ENCODE measurements at places on chromosomes 3 and 15.

DNA sequence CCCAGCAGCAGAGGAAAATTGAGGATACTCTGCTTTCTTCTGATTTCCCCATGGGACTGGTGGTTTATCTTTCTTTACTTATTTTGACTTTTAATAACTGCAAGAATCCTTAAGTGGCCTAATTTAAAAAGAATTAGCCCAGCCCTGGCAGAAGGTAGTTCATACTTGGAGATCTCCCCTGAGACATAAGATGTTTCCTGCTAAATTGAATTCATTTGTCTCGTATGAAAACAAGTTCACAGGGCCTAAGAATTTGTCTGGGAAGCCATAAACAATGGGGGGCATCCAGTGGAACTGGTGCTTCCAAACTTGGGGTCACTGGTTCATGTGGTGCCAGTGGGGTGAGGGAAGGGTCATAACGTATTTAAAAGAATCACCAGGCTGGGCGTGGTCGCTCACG is 283.1 kb upstream of the RASGRP1 start:
- DNase-seq: no peak

DNA sequence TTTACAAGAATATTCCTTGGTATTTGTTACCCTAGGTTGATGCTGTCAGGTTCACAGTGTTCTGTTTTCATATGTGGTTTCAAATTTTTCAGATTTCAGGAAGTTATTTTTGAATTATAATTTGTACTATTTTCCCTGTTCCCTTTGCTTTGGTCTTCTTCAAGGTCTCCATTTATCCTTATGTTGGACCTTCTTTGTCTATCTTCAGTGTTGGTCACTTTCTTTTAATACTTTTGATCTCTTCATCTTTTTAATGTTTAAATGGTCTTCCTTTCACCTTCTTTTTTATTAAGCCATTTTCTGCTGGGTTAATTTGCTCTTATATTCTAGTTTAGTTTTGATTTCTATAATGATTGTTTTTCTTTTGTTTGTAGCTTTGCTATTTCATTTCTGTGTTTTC is 61.3 kb downstream of the KLHL25 start:
- DNase-seq: peak; percentile 32

GRCh38 chr15:80822676-80823075 is 43.5 kb downstream of the CEMIP start:
- no peak for DNase-seq

GRCh38 chr3:100002599-100003350 is 111.5 kb downstream of the FILIP1L start:
- peak; percentile 69 for DNase-seq

DNA sequence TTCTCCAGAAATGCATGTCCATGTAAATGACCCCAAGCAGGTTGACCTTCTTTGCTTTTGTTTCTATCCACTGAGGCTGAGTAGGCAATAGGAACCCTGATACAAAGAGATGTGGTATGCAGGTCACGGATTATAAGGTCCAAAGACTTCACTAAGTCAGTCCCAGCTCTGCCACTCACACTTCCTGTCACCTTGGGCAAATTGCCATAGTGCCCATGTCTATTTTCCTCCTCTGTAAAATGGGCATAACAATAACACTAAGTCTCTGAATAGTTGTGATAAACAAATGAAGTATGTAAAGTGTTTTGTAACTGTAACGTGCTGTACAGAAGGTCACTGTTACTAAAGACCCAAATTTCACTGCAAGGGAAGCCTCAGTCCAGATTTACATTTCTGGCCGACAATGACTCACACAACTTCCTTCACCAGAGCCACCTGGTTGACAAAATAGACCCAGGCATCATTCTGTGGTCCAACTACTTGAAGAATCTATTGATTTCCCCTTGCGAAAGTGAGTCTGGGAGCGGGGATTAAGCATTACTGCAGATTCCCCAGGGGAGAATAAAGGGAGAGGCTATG is 175.4 kb upstream of the LPP start:
- peak; percentile 51 for DNase-seq

DNA sequence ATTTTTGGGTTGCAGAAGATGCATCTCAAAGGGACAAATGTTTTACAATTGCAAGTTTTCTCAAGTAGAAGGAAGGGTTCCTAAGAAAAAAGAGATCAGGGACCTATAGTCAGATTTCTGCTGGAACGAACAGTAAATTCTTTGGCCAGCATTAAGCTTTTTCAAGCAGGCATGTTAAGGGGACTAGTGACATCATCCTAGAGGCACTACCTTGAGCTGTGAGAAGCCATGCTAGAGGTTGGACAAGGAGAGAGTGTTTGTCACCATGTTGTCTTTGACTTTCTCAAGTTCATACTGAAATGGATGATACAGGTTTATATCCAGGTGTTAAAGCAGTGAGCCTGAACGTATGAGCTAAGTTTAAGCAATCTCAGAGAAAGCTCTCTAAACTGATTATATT is 85.2 kb upstream of the WDR72 start:
- DNase-seq: no peak

- no peak for DNase-seq
These were observed 71.1 kb upstream of the XCR1 start for GRCh38 chr3:46098319-46098761.

- no peak for DNase-seq
These were observed 140.0 kb downstream of the PDZRN3 start for GRCh38 chr3:73484656-73485248.

- no peak for DNase-seq
These were observed 151.1 kb downstream of the RBPMS2 start for GRCh38 chr15:64624242-64624641.

GRCh38 chr3:134432236-134432635 is 53.5 kb downstream of the ANAPC13 start:
- DNase-seq: no peak

DNA sequence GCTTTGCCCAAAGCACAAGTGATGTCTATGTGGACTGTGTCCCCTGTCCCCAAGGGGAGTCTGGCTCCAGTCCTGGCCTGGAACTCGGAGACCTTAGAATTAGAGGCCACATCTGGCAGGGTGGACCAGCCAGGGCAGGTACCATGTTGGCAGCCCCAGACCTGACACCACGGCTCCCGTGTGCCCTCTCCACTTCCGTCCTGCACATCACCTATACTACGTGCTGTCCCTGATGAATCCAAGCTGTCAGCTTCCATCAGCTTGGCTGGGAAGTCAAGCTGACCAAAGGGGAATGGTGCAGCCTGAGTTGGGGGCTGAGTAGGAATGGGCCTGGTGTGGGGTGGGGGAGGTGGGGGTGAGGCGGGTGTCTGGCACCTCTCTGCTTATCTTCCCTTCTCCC is 15.3 kb downstream of the C15orf39 start:
- no peak for DNase-seq

DNA sequence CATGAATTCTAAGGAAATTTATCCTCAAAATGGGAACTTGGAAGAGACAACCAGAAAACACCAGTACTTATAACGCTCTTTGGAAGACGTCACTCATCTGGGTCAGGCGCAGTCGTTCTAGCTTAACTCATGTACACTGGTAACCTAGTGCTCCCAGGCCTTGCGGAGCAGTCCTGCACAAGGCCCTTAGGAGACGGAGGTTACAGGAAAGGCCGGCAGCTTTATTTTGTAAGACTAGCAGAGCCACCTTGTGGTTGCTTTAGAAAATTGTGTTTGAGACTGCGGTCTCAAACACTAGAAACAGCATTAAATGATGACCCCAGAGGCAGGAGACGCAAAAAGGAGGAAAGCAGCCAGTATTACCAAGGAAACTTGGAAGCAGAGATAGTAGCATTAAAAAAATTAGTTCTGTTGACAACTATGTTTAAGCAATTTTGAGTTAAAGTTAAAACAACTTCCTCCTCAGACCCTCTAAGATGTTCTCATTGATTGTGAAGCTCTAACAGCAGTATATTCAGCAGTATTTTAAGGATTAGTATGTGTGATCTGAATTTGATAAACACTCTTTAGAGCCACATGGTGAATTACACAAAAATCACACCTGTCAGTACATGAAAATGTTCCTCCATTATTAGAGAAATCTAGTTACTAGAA is 141.9 kb upstream of the C2CD4B start:
- peak; percentile 82 for DNase-seq

GRCh38 chr15:76289582-76289981 is 21.7 kb downstream of the ETFA start:
- no peak for DNase-seq

GRCh38 chr15:39434751-39435238 is 146.1 kb upstream of the THBS1 start:
- no peak for DNase-seq

- no peak for DNase-seq
These were observed 68.2 kb downstream of the EDEM1 start for GRCh38 chr3:5255404-5256344.

- DNase-seq: no peak
These were observed 57.8 kb downstream of the ZNF621 start for GRCh38 chr3:40582401-40583027.

DNA sequence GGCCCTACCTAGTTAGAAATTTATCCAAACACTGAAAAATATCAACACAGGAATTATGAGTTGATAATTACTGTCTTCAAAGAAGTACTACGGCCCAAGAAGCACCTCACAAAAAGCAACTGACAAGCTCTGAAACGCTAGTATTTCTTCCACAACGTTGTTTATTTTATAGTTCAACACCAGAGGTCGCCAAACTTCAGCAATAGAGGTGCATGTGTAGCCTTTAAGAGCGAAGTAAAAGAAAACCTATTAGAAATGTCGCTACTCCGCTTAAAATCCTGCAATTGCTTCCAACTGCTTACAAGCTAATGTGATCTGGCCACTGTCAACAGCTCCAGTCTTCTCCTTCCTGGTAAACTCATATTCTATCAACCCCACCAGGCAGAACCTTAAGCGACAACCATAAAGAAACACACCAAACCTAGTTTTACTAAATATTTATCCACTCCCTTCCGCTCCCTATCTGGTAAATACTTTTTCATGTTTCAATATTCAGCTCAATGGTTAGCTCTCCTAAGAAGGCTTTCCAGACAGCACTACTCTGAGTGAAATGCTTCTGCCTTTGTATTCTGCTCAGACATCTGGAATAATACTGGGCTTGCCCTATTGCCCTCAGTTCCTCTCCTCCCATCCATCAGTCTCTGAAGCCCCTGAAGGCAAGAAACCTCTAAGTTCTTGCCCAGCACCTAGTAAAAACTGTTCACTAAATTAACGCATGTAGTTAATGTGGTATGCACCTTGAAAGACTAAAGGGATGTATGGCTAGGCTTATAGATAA is 110.2 kb downstream of the NR1I2 start:
- DNase-seq: peak; percentile 79

- DNase-seq: no peak
These were observed 213.0 kb upstream of the ROBO2 start for GRCh38 chr3:76826861-76827260.

- no peak for DNase-seq
These were observed 642.8 kb upstream of the NR2F2 start for GRCh38 chr15:95687686-95688085.

DNA sequence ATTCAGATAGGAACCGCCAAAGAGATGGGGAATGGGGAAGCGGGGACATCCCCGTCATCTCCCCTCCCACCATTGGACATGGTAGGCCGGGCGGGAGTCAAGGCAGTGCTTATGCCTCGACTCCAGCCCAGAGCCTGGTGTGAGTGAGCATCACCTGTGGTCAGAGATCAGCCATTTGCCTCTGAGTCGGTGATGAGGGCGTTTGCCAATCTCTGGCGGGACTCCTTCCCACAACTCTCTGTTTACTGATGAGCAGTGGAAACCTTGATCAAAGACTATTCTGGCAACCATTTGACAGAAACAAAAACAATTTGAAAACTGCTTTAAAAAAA is 63.9 kb upstream of the HES1 start:
- no peak for DNase-seq

DNA sequence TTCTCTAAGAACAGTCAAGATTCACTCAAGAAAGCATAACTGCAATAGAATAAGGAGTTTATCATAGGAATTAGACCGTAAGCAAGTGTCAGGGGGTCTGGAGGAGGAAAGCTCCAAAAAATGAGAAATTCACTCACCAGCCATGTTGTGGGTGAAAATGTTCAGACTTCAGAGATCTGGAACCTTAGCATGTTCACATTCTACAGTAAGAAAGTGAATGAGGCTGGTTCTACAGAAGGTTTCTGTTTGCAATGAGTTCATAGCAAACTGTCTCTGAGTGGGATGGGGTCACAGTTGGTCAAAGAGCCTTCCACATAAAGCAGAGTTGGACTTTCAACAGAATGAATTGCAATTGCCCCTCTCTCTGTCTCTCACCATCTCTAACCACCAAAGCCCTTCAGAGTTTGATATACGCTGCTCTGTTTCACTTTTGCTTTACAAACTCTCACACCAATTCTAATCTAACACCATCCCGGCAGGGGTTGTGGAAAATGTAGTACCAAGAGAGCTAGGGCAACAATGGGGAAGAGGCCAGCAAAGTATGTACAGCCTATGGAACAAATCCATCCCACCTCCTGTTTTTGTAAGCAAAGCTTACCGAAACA is 581.8 kb upstream of the UBE2E2 start:
- DNase-seq: no peak

DNA sequence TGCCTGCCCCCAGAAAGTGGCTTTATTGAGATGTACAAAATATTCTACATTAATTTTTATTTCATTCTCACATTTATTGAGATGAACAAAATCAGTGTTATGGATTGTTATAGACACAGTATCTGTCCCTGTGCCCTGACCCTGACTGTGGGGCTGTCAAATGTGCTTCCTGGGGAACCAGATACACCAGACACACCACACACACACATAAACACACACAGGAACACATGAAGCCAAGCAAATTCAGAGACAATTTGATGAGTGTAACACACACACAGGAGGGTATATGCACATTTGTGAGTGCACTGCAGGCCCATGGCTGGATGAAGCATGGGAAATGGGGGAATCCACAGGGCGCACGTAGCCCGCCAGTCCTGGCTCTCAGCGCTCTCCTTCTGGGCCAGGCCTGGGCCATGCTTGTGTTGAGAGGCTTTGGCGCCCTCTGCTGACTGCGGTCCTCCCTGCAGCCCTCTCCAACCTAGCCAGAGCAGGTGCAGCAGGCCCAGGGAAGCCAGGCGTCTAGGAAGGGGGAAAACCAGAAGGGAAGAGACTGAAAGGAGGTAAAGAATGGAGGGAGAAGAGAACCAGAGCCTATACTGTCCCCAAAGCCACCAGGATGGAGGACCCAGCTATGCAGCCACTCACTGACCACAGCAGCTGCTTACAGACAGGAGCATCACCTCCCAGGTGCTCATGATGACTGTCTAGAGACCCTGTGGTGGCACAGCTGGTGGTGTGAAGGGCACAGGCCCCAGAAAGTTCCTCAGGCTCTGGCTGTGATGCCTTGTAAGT is 18.0 kb upstream of the LOXL1 start:
- peak; percentile 71 for DNase-seq

DNA sequence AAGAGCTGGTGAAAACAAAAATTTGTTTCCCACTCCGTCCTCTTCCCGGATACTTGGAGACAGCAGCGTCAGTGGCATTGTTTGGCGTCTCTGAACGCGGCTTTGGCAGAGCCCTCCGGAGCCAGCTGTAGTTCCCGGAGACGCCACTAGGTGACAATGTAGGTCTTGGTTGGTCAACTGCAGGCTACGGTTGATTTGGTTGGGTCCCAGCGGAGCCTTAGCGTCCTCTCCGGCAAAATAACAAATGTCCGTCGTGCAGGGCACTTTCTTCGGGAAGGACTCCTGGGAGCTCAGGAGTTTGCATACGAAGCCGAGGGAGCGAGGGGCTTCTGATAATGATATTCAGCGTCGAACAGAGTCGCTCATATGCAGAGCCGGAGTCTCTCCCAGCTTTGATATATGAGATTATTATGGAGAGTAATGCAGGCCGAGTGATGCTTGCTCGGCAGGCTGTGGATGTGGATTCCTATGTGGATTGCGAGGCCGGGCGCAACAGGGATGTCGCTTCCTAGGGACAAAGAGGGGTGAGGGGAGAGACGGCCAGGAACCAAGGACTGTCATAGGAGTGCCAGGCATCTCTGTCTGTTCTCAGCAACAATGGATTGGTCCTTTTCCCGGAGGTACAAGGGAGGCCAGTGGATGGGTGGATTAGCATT is 74.8 kb downstream of the IL20RB start:
- peak; percentile 81 for DNase-seq
